Activated naive CD4-positive, alpha-beta T cell treated with anti-CD3 and anti-CD28 coated beads, Interleukin-2, amount 50 U/mL, for 72 hours (primary cell): ENCODE measurements at places on chromosomes 16 and 17. TPM values are rescaled to one million over a fixed set of nuclear protein-coding genes. Genes with fewer than 3 reads are reported as not detected.

DNA sequence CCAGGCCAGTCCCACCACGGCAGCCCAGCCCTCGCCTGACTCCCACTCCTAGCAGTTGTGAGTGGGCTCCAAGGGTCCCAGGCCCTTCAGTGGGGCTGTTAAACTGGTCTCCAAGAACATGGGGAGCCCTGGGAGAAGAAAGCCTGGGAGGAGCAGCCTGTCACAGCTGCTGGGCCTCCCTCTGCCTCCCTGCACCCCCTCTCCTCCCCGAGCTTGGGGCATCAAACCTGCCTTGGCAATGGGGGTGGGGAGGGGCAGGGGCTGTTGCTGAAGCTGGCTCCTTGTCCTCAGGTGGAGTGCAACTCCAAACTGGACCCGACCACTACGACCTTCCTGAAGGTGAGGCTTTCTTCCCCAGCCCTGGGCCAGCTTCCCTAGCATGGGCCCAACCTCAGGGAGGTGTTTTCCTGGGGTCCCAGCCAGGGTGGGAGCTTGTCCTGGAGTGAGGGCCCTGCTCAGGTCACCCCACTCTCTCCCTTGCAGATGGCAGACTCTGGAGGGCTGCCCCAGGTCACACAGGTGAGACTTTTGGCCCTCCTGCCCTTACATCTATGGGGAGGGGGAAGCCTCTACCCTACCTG is 6.6 kb upstream of the SETD6 start:
- no peak for DNase-seq

SOX15 gene
- total RNA-seq: 0.23 TPM

OTOA gene
- total RNA-seq: 0.12 TPM

CCL7 gene
- total RNA-seq: not detected
